Type B pancreatic cell (in vitro differentiated cells): ENCODE measurements at places on chromosomes 16 and 17. TPM values are rescaled to one million over a fixed set of nuclear protein-coding genes. Genes with fewer than 3 reads are reported as not detected.
A peak's percentile ranks its signal among the peaks of the same experiment; 100 is the strongest.

The GPR139 gene
- not detected in 2 replicates for total RNA-seq

The EVPLL gene
- not detected in 2 replicates for total RNA-seq

The HOXB9 gene
- 1.6 and 9.4 TPM in 2 replicates for total RNA-seq

The STAT3 gene
- 64.9 and 80.1 TPM in 2 replicates for total RNA-seq

The SLC5A10 gene
- 0.19 TPM in 1 of 2 replicates, not detected in the other for total RNA-seq

The TP53TG3C gene
- total RNA-seq, result not detected in 2 replicates

The SMPD3 gene
- total RNA-seq, result 4.5 and 9.8 TPM in 2 replicates

The ACTG1 gene
- 3,089 and 3,451 TPM in 2 replicates for total RNA-seq

DNA sequence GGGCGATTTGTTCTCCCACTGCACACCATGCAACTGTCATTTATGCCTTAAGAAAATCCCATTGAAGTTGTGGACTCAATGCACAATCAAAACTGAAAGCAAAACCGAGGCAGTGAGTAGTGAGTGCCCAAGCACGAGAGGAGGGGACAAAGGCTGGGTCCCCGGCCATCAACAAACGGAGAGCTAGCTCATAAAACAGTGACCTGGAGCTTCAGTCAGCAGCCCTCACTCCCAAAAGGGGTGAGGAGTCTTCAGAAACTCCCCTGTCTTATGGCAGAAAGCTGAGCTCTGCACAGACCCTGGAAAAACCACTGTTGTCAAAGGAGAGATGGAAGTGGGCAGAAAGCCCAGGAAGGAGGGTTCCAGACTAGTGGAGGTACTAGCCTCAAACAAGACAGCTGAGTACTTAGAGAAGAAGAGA lies 96.9 kb downstream of the ADCY9 start:
- no peak for DNase-seq
- peaks cover 16% of the 10 kb centered on the region for H3K4me1 ChIP-seq
- no peaks in the 10 kb centered on the region for H3K36me3 ChIP-seq
- peak overlapping the region; percentile 67 for H3K27ac ChIP-seq
- no peak overlapping the region for H3K4me3 ChIP-seq
- no peaks in the 10 kb centered on the region for H3K27me3 ChIP-seq

GRCh38 chr16:47073223-47074155 lies 70.3 kb downstream of the NETO2 start:
- no peak for DNase-seq
- no peak overlapping the region for H3K27ac ChIP-seq
- no peaks in the 10 kb centered on the region for H3K36me3 ChIP-seq
- H3K4me3 ChIP-seq, result no peak overlapping the region
- H3K4me1 ChIP-seq, result no peaks in the 10 kb centered on the region
- H3K27me3 ChIP-seq, result no peaks in the 10 kb centered on the region

DNA sequence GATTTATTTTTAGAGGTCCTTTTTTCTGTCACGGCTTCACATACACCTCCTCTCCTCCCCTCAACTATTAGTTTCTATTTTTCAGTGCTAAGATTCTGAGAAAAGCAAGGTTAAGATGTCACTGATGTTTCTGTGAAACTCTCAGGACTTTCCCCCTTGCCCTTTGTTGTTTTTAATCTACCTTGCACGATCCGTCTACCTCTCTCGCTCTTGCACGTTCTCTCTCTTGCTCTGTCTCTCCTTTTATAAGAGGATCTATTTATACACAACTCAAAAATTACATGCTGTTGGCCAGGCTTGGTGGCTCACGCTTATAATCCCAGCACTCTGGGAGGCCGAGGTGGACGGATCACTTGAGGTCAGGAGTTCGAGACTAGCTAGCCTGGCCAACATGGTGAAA lies 43.6 kb downstream of the RPA1 start:
- H3K27ac ChIP-seq, result no peak overlapping the region
- H3K36me3 ChIP-seq, result peaks cover 15% of the 10 kb centered on the region
- H3K4me3 ChIP-seq, result no peak overlapping the region
- DNase-seq, result no peak
- no peaks in the 10 kb centered on the region for H3K4me1 ChIP-seq

DNA sequence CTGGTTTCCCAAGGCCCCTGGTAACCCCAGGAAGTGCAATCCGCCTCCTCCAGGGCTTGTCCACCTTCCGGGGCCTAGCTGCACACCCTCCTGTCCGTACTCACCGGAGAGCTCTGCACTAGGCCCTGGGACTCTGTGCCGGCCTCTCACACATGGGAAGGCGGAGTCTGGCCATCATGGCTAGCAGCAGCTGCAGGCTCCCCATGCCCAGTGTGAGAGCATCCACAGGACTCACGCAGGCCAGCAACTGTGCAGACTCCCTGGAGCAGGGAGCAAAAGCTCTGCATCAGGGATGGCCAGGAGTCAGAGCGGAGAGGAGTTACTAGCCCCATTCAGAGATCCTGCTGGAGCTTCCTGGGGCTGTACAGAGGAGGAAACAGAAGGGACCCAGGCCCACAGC lies 20.2 kb downstream of the FOXN1 start:
- no peaks in the 10 kb centered on the region for H3K27me3 ChIP-seq
- no peaks in the 10 kb centered on the region for H3K36me3 ChIP-seq
- H3K4me3 ChIP-seq, result no peak overlapping the region
- no peak overlapping the region for H3K27ac ChIP-seq
- peaks cover 33% of the 10 kb centered on the region for H3K4me1 ChIP-seq
- no peak for DNase-seq

DNA sequence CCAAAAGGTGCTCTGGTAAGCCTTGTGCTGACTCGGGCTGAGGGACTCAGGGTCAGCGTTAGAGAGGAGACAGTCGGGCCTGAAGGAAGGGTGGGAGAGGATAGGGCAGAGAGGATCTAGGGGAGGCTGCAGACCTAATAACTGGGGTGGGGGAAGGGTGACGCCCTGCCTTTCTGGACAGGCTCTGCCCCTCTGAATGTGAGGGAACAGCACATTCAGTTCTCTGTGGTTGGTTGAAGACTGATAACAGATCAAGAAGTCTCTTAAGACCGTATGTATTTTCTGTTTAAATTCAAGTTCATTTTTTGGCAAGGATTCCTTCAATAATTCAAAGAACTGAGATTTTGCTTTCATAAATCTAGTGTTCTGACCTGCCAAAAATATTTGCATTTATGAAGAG lies 56.2 kb upstream of the TEKT3 start:
- no peak overlapping the region for H3K27ac ChIP-seq
- H3K27me3 ChIP-seq, result peaks cover 4% of the 10 kb centered on the region
- H3K4me1 ChIP-seq, result peaks cover 6% of the 10 kb centered on the region
- no peaks in the 10 kb centered on the region for H3K36me3 ChIP-seq
- DNase-seq, result no peak

GRCh38 chr16:88329726-88330700 lies 52.7 kb upstream of the ZNF469 start:
- no peaks in the 10 kb centered on the region for H3K27me3 ChIP-seq
- no peaks in the 10 kb centered on the region for H3K4me1 ChIP-seq
- no peak for DNase-seq
- no peak overlapping the region for H3K27ac ChIP-seq
- no peak overlapping the region for H3K4me3 ChIP-seq

DNA sequence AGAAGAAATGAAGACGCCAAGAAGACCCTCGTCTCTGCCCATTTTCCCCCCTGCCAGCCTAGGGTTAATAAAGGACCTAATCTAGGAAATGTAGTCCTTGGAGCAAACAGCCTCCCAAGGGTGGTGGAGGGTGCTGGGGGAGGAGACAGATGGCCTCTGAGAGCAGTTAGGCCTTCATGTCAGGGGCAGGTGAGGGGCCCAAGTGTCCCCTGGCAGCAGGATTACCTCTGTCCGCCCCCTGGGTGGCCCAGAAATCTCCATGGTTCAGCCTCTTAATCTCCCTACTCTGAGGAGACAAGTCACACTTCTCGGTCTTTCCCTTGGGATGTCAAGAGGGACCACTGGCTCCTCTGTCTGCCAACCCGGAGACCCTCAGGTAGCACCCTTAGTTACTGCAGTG lies 365.4 kb upstream of the TNRC6C start:
- no peak overlapping the region for H3K27ac ChIP-seq
- H3K36me3 ChIP-seq, result no peaks in the 10 kb centered on the region
- peaks cover 15% of the 10 kb centered on the region for H3K4me1 ChIP-seq
- no peak for DNase-seq
- peaks cover 5% of the 10 kb centered on the region for H3K27me3 ChIP-seq

GRCh38 chr16:28935924-28936783 lies 4.4 kb downstream of the CD19 start:
- H3K36me3 ChIP-seq, result no peaks in the 10 kb centered on the region
- H3K4me1 ChIP-seq, result peaks cover 12% of the 10 kb centered on the region
- H3K27ac ChIP-seq, result no peak overlapping the region

- no peaks in the 10 kb centered on the region for H3K36me3 ChIP-seq
- DNase-seq, result no peak
- peak overlapping the region; percentile 55 for H3K27ac ChIP-seq
- peaks cover 26% of the 10 kb centered on the region for H3K4me1 ChIP-seq
- H3K4me3 ChIP-seq, result no peak overlapping the region
Observed at GRCh38 chr17:35773679-35774425, 13.2 kb downstream of the C17orf50 start.

DNA sequence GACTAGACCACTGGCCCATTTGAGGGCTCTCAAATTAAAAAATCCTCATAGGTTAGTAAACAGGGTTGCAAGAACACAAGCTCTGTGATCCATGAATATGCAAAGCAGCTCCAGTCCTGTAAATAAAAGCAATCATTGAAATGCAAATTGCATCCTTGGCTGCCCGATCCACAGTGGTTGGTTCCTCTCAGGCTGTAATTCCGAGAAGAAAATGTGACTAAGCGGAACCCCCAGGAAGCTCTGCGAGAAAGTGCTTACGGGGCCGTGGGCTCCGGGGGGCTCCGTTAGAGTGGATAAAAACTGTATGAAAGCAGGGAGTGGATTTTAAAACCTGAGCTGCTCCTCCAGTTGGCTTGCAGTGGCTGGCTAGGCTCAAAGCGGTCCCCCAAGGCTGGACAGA lies 2.5 kb downstream of the GPRC5B start:
- peaks cover 17% of the 10 kb centered on the region for H3K27me3 ChIP-seq
- peaks cover 13% of the 10 kb centered on the region for H3K36me3 ChIP-seq
- H3K27ac ChIP-seq, result no peak overlapping the region
- no peak for DNase-seq
- H3K4me1 ChIP-seq, result peaks cover 27% of the 10 kb centered on the region
- H3K4me3 ChIP-seq, result peak overlapping the region; percentile 90

GRCh38 chr17:56629531-56630075 lies 36.1 kb downstream of the NOG start:
- H3K36me3 ChIP-seq, result no peaks in the 10 kb centered on the region
- no peak for DNase-seq
- H3K4me3 ChIP-seq, result no peak overlapping the region
- H3K27ac ChIP-seq, result no peak overlapping the region
- peaks cover 15% of the 10 kb centered on the region for H3K27me3 ChIP-seq

DNA sequence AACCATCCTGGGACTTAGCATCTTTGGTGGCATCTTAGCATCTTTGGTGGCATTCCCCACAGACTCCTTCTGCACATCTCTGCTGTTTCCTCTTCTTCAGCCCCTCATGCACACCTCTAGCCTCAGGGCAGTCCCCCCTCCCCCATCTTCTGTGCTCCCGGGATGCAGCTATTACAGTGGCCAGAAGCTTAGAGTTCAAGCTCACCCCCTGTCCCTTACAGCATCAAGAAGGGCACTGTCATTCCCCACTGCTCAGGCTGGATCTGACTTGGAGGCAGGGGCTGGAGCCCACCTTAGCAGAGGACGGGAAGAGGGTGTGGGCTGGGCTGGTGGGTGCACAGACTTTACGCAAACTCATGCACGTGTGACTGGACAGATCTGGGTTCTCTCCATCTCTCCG lies 650 bp downstream of the EPN3 start:
- H3K27ac ChIP-seq, result peak overlapping the region; percentile 73
- peak overlapping the region; percentile 90 for H3K4me3 ChIP-seq
- peaks cover 16% of the 10 kb centered on the region for H3K27me3 ChIP-seq

- no peak overlapping the region for H3K4me3 ChIP-seq
- no peaks in the 10 kb centered on the region for H3K36me3 ChIP-seq
- peaks cover 4% of the 10 kb centered on the region for H3K4me1 ChIP-seq
- peaks cover 17% of the 10 kb centered on the region for H3K27me3 ChIP-seq
- H3K27ac ChIP-seq, result no peak overlapping the region
Observed at GRCh38 chr17:50027881-50028735, 27.8 kb upstream of the ITGA3 start.
